ENCODE measurements at places on chromosomes 3 and 15.

GRCh38 chr3:4562595-4562994 is 69.4 kb downstream of the ITPR1 start:
- no peak for DNase-seq

DNA sequence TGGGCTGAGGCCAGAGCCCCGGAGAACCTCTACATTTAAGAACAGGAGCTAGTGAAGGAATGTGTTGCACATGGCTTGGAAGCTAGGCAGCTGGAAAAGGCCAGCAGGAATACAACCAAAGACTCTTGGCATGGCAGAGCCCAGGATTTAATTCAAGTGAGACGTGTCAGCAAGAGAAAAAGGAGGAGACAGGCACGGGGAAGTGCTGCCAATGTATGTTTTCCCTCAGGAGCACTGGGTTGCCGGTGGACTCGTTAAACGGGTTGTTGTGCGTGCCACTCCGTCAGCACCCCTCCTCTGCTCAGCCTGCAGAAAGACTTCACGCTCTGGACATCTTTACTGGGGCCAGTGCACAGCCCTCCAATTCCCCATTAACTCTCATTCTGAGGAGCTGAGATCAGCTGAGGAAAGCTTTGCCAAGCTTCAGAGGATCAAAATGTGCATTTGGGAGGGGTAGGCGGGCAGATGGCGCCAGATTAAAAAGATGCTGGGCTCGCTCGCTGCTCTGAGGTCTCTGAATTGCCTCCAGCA is 103.7 kb downstream of the PDZRN3 start:
- DNase-seq = no peak

GRCh38 chr3:151107701-151108100 is 22.2 kb downstream of the MED12L start:
- no peak for DNase-seq

GRCh38 chr15:42094512-42094963 is at the start of gene PLA2G4D:
Gene PLA2G4D, minus strand, starts transcription at chr15:42094562. Its CDS starts 103 bp downstream, at chr15:42094459.
- DNase-seq = no peak

- DNase-seq = no peak
Measured at GRCh38 chr15:48806151-48806550, 4.7 kb downstream of the CEP152 start.
